NCI-H526 (cell line): ENCODE measurements at places on chromosomes 2 and 18.

DNA sequence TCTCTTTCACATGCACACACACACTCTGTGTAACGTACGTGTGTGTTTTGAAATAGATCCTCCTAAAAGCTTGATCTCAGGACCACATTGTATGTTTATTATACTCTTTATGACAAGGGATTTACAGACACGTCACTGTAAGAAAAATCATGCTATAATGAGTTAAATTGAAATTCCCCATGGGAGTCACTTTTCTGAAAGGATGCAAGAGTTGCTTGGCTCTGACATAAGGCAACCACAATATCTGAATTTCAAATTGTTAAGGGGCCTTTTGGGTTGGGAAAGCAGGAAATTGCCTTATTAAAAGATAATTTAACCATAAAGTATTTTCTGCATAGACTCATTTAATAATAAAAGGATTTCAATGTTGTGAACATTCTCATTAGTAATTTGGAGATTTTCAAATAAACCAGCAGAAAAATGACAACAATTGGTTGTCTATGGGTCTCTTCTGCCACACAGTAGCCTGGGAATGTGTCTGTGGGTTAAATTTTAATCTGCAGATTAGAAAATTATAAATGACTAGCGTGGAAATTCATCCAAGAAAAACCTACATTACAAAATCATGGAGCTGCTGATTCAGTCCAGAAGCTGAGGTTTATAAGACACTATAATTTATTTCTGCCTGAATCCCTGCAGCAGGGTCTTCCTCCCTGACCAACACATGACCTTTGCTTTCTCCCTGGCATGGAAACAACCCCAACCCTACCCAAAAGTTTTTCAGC is 75.9 kb upstream of the PID1 start:
- no peak for DNase-seq

GRCh38 chr2:160454070-160454797 is 39.4 kb downstream of the RBMS1 start:
- no peak for DNase-seq

GRCh38 chr18:67300498-67300897 is 216.0 kb downstream of the DSEL start:
- DNase-seq = no peak

GRCh38 chr18:78528411-78529258 is 451.0 kb upstream of the SALL3 start:
- no peak for DNase-seq

GRCh38 chr18:55821219-55821618 is 233.2 kb upstream of the TCF4 start:
- no peak for DNase-seq

DNA sequence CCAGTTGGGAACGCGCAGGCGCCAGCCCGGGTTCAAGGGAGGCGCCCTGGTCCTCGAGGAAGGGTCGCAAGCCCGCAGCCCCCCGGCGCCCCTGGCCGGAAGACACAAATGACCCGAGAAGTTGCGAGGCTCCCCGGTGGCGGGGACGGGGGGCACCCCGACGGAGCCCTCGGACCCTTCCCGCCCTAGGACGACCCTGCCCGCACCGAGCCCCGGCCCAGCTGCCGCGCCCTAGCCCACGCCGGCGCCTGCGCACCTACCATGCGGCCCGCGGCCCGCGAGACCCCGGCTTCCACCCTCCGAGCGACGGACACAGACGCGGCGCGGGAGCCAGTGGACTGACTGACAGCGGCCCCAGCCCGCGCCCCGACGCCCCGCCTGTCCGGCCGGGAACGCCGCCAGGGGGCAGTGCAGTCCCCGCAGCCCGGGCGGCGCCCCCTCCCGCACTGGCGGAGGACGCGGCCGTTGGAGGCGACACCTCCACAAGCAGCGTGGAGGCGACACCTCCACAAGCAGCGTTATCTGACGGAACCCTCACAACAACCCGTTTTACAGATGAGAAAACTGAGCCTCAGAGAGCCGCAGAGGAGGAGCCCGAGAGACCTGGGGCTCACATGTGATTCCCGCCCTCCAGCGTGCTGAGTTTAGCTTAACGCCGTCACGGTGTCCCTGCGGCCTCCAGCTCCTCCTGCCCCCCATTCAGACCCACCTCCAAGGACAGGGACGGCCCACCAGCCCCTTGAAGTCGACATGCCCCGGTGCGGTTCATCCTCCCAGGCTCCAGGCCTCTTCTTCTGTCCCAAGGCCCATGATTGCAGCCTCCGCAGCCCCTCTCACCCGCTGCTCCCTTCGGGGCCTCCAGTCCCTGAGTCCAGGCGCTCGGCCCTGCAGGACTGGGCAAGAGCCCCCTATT is at the start of gene NMUR1:
Gene NMUR1, minus strand, starts transcription at position 347 of the 913 bp plus-strand sequence. Its CDS starts 84 bp downstream, at position 263.
- DNase-seq = peak; percentile 75

- no peak for DNase-seq
These were observed 156.8 kb upstream of the UNC80 start for GRCh38 chr2:209614690-209615369.

GRCh38 chr2:190785334-190785733 is 95.3 kb upstream of the GLS start:
- no peak for DNase-seq

GRCh38 chr2:212294816-212295215 is 243.8 kb downstream of the ERBB4 start:
- DNase-seq = peak; percentile 24

DNA sequence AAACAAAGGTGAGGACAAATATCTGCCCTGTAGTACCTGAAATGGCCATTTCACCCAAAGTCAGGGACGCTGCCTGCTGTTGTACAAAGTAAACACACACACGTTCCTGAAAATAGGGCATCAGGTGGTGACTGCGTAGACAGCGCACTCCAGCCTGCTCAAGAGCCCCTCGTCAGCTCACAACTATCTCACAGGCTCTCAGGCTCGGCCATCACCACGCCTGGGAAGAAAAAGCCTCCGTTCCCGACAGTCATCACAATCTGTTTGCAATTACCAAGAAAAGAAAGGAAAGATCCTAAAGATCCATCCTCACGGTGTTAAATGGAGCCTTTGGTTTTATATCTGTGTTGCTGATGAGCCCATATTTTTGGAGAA is 230.2 kb downstream of the ZNF516 start:
- DNase-seq = no peak

DNA sequence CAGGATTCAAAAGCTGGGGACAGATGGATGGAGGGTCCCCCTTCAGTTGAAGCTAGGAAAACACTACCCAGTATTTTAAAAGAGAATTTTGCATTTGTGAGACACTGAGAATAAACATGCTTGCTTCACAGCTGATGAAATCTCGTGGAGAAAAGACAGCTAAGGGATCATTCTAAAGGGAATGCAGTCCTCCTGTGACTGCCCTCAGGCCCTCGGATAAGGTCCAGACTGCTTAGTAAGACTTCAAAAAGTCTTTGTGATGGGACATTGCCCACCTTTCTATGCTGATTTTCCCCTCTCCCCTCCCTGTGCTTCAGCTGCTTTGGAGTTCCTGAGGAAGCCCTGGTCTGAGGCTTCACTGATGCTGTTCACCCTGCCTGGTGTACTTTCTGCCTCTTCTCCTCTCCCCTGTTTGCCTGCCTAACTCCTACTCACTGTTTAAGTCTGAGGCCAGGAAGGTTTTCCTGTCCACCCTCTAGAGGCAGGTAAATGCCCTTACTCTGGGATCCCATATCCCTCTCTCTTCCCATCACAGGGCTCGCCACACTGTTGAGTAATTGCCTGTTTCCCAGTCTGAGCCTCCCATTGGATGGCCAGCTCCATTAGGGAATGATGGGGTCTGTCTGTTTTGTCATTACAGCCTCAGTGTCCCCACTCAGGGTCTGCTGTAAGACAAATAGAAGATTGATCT is 26.6 kb downstream of the POLE4 start:
- DNase-seq = no peak

DNA sequence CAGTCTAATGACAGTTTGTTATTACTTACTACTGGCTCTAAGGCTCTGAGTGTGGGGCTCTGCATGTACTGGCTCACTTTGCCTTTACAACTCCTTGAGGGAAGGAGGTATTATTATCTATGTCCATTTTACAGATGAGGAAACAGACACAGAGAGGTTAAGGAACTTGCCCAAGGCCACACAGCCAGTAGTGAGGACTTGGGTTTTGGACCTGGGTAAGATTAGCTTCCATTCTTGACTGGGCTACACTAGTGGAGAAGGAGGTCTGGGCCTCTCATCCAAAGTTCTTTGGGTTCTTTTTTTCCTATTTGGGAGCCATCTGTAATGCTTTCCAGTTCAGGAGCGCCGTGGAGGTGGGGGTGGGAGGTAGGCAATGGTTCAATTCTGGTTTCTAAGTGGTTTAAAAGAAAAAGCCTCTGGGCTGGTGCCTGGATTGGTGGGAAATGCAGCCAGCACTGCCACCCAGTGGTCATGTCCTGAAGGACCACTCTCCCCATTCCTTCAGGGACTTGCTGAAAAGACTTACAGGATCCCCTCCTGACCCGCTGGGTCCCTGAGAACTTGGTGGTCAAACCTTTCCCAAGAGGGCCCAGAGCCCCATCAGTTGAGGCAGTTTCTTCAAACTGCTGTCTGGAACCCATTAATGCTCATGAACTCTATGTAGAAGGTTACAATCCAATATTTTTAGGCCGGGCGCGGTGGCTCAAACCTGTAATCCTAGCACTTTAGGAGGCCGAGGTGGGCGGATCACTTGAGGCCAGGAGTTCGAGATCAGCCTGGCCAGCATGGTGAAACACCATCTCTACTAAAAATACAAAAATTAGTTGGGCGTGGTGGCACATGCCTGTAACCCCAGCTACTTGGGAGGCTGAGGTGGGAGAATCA is 38.6 kb upstream of the NOTO start:
- no peak for DNase-seq

GRCh38 chr18:75253784-75254183 is 43.2 kb downstream of the TSHZ1 start:
- peak; percentile 11 for DNase-seq

DNA sequence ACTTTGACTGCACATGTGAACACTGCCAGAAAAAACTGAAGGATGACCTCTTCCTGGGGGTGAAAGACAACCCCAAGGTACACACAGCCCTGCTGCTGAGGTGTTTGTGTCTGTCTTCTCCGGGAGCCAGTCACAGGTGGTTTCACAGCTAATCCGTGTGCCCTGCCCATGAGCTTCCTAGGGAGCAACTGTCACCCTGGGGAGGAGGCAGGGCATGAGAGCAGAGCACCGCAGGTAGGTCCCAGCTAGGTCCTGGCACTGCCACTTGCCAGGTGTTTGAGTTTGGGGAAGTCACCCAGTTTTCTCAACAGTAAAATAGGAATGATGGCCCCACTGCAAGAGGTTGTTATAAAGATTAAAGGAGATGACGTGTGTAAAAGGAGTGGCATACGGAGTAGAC is 29.1 kb downstream of the SMYD1 start:
- DNase-seq = no peak

GRCh38 chr2:16729335-16729734 is 63.7 kb upstream of the CYRIA start:
- DNase-seq = no peak

- DNase-seq = no peak
These were observed 40.1 kb upstream of the CAPN13 start for GRCh38 chr2:30847329-30847728.

DNA sequence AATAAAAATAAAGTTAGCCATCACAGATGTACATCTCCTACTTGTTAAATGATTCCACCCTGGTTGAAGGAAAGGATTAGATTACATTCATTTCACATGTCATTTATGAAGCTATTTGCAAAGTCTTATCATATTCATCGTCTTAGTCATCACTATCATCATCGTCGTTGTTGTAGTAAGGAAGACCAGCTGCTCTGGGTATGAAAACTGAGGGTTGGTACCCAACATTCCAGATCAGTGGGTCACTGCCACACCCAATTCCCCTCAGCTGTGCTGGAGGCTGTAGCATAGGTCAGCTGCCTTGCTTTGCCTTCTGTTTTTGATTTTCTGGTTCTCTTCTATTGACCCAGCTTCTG is 20.9 kb upstream of the CCBE1 start:
- no peak for DNase-seq

GRCh38 chr18:46148810-46149209 is 44.6 kb downstream of the HAUS1 start:
- peak; percentile 38 for DNase-seq

GRCh38 chr18:41687138-41687537 is 267.9 kb upstream of the PIK3C3 start:
- no peak for DNase-seq

- no peak for DNase-seq
These were observed 68.8 kb downstream of the HNRNPLL start for GRCh38 chr2:38533757-38534545.

DNA sequence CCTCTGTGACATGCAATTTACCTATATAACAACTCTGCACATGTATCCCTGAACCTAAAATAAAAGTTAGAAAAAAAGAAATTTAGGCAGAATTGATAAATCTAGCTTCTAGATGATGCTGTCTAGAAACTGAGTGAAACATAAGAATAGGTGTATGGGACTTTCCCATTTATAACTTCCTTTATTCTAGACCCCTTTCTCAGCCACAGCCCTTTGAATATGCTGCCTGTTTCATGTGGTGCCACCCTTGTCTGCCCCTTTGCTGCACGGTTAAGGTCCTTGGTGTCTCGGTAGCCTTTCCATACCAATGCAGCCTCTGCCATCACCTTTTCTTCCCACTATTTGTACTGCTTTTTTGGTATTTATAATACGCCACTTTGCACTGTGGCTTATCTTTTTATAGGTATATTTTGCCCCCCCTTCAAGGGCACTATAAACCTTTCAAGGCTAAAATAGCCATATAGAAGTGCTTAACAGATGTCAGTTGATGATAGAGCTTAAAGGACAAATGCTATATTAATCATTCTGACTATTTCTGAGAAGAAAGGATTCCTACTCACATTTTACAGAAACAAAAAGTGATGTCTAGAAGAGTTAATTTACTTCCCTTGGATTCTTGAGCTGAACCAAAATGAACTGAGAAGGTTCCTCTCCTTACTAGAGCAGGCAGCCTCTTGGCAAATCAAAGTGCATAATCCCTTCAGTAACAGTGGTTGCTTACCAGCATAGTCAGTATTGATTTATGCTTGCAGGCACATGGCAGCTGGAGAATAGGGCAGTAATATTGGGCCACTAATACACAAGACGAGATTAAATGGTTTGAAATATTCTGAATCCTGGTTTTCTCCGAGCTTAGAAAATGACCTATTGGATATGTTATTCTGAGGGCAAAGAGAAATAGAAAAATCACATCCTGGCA is 88.1 kb upstream of the CYP26B1 start:
- DNase-seq = no peak

DNA sequence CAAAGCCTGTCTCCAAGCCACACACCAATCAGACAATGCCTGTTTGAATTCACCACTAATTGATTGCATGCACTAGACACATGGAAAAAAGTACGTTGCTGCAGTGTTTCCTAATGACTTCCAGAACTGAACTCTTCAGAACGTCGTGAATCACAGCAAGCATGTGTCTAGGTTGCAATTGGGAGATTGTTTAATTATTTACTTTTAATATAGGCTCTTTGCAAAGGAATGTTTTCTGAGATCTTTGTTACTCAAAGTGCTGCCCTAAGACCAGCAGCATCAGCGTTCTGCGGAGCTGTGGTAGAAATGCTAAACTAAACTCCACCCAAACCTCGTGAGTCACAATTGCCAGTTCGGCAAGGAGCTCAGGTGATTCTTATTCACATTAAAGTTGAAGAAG is 52.7 kb upstream of the CCDC68 start:
- no peak for DNase-seq

DNA sequence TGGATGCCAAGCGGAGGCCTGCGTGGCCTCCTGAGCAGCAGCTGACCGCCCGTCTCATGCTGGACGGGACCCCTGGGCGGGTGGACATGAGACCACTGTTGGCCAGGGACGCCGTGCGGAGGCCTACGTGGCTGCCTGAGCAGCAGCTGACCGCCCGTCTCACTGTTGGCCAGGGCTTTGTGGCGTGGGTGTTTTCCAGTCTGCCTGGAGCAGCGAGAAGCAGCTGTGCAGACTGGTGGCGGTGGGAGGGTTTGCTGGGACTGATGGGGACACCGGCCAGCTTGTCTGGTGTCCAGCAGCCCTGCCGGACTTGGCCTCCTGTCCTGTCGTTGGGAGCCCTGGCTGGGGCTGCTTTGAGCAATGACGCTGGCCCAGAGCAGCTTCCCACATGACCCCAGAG is 5.8 kb upstream of the D2HGDH start:
- no peak for DNase-seq
